ENCODE measurements at places on chromosomes 1 and 21. TPM values are rescaled to one million over a fixed set of nuclear protein-coding genes. Genes with fewer than 3 reads are reported as not detected.

DNA sequence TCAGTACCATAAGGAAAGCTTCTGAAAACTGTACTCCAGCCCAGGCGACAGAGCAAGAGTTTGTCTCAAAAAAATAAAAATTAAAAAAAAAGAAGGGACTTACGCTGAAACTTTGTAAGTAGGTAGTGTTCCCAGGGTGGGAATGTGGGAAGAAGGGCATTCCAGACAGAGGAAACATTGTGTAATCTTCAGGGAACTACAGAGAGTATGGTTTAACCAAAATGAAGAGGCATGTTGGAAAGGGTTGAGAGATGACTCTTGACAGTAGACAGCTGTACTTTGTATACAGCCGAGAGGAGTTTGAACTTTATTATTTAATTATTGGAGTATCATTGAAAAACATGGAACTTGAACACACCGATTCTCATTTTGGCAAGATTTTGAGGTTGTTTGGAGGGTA is 43.0 kb downstream of the PPP2R5A start:
- no peak for DNase-seq

DNA sequence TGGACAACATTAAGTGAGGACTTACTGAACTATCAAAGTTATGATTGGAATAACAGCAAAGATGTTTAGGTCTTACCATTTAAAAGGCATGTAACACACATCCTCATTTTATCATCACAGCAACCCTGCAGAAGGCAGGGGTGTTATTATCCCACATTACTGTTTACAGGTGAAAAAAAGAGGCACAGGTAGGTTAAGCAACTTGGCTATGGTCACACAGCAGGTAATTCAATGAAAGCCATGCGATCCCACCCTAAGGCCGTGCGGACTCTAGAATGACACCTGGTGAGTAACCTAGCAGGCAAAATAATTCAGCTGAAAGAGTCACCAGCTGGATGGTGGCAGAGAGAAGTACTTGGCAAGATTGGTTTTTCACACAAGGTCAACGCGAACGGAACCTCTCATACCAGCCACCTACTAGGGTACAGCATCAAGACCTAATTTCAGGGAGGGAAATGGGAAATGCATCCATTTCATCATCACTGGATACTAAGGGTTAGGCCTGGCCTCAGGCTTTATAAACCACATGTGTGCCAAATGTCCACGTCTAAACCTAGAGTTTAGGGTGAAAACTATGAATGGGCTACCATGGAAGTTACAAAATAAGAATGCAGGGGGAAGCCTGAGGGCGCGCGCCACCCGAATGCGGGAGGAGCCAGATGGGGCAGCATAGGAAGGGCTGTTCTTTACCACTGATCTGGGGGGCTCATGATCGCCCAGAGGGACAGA is 85.3 kb downstream of the SLC66A1 start:
- no peak for DNase-seq

DNA sequence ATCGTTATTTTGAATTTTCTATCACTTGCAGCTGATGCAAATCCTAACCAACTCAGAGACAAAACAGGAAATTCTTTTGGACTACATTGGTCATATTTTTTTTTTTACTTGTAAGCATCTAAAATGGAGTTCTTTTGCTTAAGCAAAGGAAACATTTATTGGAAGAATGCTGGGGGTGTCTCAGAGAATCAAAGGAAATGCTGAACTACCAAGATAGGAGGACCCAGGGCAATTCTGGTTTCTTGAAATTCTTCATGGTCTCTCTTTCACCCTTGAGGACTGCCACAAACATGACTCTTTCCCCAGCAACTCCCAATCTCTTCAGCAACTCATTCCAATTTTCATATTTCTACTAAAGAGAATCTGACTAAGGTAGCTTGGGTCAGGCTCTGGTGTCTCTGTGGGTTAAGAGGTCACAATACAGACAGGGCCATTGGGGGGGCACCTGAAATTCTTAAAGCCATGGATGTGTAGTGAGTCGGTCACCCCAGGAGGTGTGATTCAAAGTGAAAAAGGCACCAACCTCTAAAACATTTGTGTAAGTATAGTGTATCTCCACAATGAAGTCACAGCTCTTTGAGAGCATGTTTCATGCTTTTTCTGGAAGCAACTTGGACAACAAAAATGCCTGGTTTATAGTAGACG is 171.1 kb upstream of the FGGY start:
- DNase-seq: no peak

- no peak for DNase-seq
These were observed 18.9 kb downstream of the SPATA46 start for GRCh38 chr1:162357681-162358266.

Gene VSIG8
- not detected for total RNA-seq

Gene GBP7
- total RNA-seq: not detected

Gene RASSF5
- total RNA-seq: 3.5 TPM

Gene SMPDL3B
- total RNA-seq: not detected

Gene OR14K1
- total RNA-seq: not detected

All from uterus (tissue), 4 donors.